ENCODE measurements at places on chromosomes 12 and 14. TPM values are rescaled to one million over a fixed set of nuclear protein-coding genes. Genes with fewer than 3 reads are reported as not detected.
A peak's percentile ranks its signal among the peaks of the same experiment; 100 is the strongest.

The FAM222A gene
- total RNA-seq: 0.89 TPM

The HNF1A gene
- not detected for total RNA-seq

The SYT10 gene
- not detected for total RNA-seq

The GNB3 gene
- 3.2 TPM for total RNA-seq

The CRIP1 gene
- total RNA-seq: 1.8 TPM

The NRXN3 gene
- 0.11 TPM for total RNA-seq

The CEBPE gene
- not detected for total RNA-seq

The STAB2 gene
- not detected for total RNA-seq

DNA sequence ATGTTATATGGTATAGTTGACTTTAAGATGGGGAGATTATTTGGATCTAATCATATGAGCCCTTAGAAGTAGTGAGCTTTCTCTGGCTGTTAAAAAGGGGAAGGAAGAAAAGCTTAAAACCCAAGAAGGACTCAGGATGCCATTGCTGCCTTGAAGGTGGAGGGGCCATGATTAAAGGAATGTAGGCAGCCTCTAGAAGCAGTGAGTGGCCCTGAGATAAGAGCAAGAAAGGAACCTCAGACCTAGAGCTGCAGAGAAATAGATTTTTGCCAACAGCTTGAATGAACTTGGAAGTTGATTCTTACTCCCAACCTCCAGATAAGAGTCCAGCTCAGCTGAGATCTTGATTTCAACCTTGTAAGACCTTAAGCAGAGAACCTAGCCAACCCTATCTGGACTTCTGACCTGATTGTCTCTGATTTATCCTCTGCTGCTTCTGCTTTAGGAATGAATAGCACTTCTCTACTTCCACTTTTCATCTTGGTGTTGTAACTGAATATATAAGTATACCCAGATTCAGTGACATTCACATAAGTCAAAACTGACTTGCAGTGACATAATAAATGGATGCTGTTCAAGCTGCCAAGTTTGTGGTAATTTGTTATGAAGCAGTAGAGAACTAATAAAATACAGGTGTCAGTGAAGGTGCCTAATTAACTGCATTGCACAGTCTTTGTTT is 33.5 kb downstream of the RAD51B start:
- H3K27ac ChIP-seq: no peak overlapping the region
- no peaks in the 10 kb centered on the region for H3K36me3 ChIP-seq
- H3K4me1 ChIP-seq: no peaks in the 10 kb centered on the region

GRCh38 chr14:68594737-68595380 is 198.0 kb downstream of the ZFP36L1 start:
- no peak for DNase-seq
- H3K27me3 ChIP-seq: no peaks in the 10 kb centered on the region
- H3K27ac ChIP-seq: no peak overlapping the region
- no peak overlapping the region for H3K4me3 ChIP-seq
- no peaks in the 10 kb centered on the region for H3K36me3 ChIP-seq
- H3K4me1 ChIP-seq: peaks cover 10% of the 10 kb centered on the region

DNA sequence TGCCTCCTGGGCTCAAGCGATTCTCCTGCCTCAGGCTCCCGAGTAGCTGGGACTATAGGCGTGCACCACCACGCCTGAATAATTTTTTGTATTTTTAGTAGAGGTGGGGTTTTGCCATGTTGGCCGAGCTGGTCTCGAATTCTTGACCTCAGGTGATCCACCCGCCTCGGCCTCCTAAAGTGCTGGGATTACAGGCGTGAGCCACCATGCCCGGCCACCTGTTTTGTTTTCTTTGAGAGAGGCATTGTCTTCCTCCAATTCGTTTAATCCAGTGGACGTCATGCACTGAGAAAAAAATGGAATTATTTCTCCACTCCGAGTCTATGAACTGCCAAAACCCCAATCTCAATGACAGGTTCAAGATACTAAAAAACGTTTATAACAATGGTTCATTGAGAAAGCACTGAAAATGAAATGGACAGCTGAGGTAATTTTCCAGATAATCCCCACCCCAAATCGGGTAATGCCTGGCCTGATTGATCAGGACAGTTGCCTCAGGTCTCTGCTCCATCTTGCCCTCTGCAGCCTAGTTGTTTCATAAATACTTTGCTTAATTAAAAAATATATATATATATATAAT is 132.7 kb upstream of the PARP11 start:
- H3K27me3 ChIP-seq: no peaks in the 10 kb centered on the region
- no peak overlapping the region for H3K4me3 ChIP-seq
- H3K36me3 ChIP-seq: no peaks in the 10 kb centered on the region
- no peaks in the 10 kb centered on the region for H3K4me1 ChIP-seq
- H3K27ac ChIP-seq: no peak overlapping the region

- DNase-seq: no peak
- no peaks in the 10 kb centered on the region for H3K36me3 ChIP-seq
- no peaks in the 10 kb centered on the region for H3K4me1 ChIP-seq
- no peak overlapping the region for H3K27ac ChIP-seq
- H3K4me3 ChIP-seq: no peak overlapping the region
Observed at GRCh38 chr14:105665247-105665950, 139.0 kb downstream of the TMEM121 start.

DNA sequence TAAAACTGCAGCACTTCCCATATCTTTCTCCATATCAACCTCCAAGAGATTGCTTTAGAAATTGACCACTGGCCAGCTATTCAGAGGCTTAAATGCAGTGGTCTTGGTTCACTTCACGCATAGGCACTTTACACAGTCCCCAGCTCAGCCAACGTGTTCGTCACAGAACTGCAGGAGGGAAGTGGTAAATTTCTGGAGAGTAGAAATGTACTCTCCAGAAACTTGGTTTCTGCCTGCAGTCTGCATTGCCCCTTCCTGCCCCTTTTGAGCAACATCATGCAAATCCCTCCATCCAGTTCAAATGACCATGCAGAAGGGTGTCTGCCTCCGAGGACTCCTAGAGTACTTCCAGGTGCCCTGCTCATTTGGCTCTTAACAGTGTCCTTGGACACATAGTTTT is 42.7 kb upstream of the NEDD1 start:
- H3K4me3 ChIP-seq: no peak overlapping the region
- DNase-seq: no peak
- H3K27me3 ChIP-seq: no peaks in the 10 kb centered on the region
- no peaks in the 10 kb centered on the region for H3K36me3 ChIP-seq
- peaks cover 10% of the 10 kb centered on the region for H3K4me1 ChIP-seq

DNA sequence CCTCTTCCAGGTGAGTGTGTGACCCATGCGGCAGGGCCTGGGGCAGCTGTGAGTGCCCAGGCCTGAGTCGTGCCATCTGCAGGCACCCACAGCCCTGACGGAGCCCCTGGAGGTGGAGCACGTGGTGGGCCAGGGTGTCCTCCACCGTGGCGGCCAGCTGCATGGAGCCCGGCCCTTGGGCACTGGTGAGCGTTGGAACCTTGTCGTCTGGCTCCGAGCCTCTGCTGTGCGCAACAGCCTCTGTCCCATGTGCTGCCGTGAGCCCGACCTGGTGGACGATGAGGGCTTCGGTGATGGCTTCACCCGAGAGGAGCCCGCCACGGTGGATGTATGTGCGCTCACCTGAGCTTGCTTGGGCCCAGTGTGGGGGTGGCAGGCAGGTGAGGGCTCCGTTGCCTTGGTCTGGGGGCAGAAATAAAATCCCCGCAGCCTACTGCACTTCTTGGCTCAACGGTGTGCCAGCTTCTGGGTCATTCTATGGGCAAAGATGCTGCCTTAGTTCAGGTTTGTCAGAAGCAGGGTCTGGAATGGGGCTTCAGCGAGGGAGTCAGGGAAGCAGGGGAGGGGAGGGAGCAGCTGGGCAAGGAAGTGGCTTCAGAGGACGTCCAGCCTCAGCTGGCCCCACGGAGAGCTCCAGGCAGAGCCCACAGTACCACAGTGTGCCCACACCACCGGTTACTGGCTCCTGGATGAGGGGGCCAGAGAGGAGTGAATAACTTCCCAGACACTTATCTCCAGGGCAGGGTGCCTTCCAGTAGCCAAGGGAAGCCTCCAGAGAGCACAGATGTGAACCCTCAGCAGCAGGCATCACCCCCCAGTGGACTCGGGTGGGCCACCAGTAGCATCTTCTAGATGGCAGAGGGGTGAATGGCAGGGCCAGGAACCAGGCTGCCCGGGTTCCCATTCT is 1.2 kb upstream of the ARL6IP4 start:
- no peaks in the 10 kb centered on the region for H3K27me3 ChIP-seq
- peaks cover 18% of the 10 kb centered on the region for H3K4me1 ChIP-seq

- DNase-seq: peak; percentile 63
- H3K4me3 ChIP-seq: no peak overlapping the region
- 0 out of 2 replicates have a peak overlapping the region, but pooled peaks have one; percentile 13 for H3K27ac ChIP-seq
- peaks cover 17% of the 10 kb centered on the region for H3K4me1 ChIP-seq
Observed at GRCh38 chr12:62250671-62251608, 9.3 kb upstream of the USP15 start.

GRCh38 chr12:26919216-26919555 is 18.6 kb downstream of the INTS13 start:
- H3K27ac ChIP-seq: no peak overlapping the region
- H3K27me3 ChIP-seq: no peaks in the 10 kb centered on the region
- DNase-seq: no peak

GRCh38 chr12:27095346-27095745 is 13.0 kb upstream of the C12orf71 start:
- no peak for DNase-seq
- no peaks in the 10 kb centered on the region for H3K4me1 ChIP-seq
- no peak overlapping the region for H3K4me3 ChIP-seq
- no peak overlapping the region for H3K27ac ChIP-seq
- no peaks in the 10 kb centered on the region for H3K27me3 ChIP-seq

GRCh38 chr14:94653321-94653720 is 41.1 kb downstream of the SERPINA3 start:
- no peaks in the 10 kb centered on the region for H3K36me3 ChIP-seq
- DNase-seq: no peak
- H3K27ac ChIP-seq: no peak overlapping the region
- H3K4me3 ChIP-seq: no peak overlapping the region

DNA sequence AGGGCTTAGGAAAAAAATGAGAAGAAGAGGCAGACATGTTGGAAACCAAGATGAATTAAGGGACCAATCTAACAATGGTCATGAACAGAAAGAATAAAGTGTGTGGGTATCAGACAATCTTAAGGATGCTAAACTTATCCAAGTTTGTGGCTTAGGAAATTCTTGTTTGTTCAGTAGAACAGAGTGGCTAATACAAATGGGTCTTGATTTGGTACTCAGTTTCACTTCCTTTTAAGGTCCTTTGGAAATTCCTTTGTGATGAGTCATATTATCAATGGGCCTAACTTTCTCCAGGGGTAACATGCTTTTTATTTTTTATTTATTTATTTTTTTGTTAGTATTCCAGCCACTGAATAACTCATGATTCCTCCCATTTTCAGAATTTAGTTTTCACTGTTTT is 1154.7 kb upstream of the FLRT2 start:
- H3K27me3 ChIP-seq: no peaks in the 10 kb centered on the region
- H3K36me3 ChIP-seq: no peaks in the 10 kb centered on the region
- H3K27ac ChIP-seq: no peak overlapping the region
- no peak for DNase-seq

DNA sequence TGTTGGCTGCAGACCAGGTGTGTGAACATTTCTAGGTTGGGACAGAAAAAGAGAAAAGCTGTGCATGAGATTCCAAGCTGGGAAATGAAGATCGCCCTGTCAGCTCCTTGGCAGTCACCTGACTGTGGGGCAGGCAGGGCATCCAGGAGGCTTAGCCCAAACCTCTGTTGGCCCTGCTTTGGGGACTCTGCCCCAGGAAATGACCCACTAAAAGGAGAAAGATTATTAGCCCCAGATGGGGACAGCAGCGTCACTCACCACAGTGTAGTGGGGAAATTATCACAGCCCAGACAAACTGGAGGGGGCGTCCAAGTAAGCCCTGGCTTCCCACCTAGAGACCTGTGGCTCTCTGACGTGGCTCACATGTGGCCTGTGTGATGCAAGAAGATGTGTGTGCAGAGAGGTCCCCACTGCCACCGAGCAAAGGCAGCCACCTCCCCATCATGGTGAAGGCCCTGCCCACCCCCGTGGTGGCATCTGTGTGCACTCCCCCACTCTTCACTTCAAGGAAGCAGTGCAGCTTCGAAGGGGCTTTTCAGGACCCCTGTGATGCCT is 39.1 kb downstream of the DIO3 start:
- no peaks in the 10 kb centered on the region for H3K4me1 ChIP-seq
- no peak for DNase-seq
- no peaks in the 10 kb centered on the region for H3K36me3 ChIP-seq
- H3K4me3 ChIP-seq: no peak overlapping the region
- no peaks in the 10 kb centered on the region for H3K27me3 ChIP-seq

DNA sequence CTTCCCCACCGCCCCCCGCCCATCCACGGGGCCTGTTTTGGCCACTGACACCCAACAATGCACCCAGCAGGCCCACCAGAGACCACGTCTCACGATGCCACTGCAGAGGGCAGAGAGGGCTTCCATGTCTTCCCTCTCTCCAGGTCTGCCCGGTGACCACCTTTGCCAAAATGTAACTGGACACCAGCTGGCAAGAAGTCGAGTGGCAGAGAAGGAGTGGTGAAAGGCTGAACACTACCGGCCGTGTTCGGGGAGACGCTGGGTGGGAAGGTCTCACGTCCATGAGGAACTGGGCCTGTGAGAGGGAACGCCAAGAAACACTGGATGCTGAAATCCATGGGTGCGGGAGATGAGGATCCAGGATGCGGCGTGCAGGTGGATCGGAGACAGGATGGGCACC is 308.2 kb downstream of the ADGRD1 start:
- no peaks in the 10 kb centered on the region for H3K36me3 ChIP-seq
- H3K27ac ChIP-seq: no peak overlapping the region
- H3K4me3 ChIP-seq: no peak overlapping the region
- no peaks in the 10 kb centered on the region for H3K4me1 ChIP-seq
- DNase-seq: no peak
- H3K27me3 ChIP-seq: no peaks in the 10 kb centered on the region

DNA sequence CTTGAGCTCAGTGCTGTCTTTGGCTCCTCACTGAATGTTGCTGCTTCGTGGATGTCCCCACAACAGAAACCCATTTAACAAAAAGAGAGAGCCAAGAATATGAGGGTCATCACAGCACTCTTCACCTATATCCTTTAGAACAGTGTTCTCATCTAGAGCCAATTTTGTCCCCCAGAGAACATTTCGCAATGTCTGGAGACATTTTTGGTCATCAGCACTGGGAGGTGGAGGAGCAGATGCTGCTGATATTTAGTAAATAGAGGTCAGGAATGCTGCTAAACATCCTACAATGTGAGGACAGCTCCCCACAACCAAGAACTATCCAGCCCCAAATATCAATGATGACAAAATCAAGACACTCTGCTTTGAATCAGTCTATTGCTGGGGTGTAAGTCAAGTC is 92.5 kb downstream of the BBS10 start:
- DNase-seq: no peak
- H3K27ac ChIP-seq: no peak overlapping the region
- no peaks in the 10 kb centered on the region for H3K36me3 ChIP-seq

DNA sequence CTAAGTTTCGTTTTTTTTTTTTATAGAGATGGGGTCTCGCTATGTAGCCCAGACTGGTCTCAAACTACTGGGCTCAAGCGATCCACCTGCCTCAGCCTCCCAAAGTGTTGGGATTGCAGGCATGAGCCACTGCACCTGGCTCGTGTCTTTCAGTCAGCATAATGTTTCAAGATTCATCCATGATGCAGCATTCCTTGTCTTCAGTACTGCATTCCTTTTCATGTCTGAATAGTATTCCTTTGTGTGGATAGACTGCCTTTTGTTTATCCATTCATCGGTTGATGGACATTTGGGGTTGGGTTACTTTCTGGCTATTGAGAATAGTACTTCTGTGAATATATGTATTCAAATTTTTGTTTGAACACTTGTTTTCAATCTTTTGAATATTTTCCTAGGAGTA is 37.4 kb downstream of the HCAR2 start:
- no peaks in the 10 kb centered on the region for H3K36me3 ChIP-seq
- DNase-seq: no peak
- no peaks in the 10 kb centered on the region for H3K27me3 ChIP-seq
- H3K4me1 ChIP-seq: peaks cover 11% of the 10 kb centered on the region

Data from GM23248 (cell line).